ENCODE measurements at places on chromosomes 2 and 18.

DNA sequence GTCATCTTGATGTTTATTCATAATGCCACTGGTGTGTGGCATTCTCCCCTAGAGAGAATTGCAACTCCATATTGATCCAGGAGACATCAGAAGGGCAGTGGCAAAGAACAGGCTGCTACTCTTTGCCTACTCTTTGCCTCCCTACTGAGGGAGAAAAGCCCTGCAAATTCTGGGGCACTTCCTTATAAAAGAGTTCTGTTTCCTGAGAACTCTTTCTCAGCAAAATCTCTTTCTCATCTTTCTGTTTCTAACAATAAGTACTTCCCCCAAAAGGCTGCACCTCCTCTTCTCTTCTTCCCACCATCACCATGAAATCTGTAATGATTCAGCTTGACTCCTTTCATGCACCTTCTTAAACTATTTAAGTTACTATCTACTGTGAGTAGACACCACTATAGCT is 270.3 kb downstream of the MREG start:
- no peaks in the 10 kb centered on the region for H3K4me1 ChIP-seq
- H3K27me3 ChIP-seq: no peaks in the 10 kb centered on the region
- H3K36me3 ChIP-seq: no peaks in the 10 kb centered on the region

- no peak for DNase-seq
- peaks cover 14% of the 10 kb centered on the region for H3K4me1 ChIP-seq
- H3K4me3 ChIP-seq: no peak overlapping the region
- H3K27me3 ChIP-seq: no peaks in the 10 kb centered on the region
These were observed 2.9 kb downstream of the RETREG2 start for GRCh38 chr2:219180961-219181360.

GRCh38 chr18:12281861-12282260 is 26.2 kb upstream of the TUBB6 start:
- no peaks in the 10 kb centered on the region for H3K27me3 ChIP-seq
- DNase-seq: no peak
- H3K36me3 ChIP-seq: no peaks in the 10 kb centered on the region
- peaks cover 51% of the 10 kb centered on the region for H3K4me1 ChIP-seq
- no peak overlapping the region for H3K4me3 ChIP-seq

GRCh38 chr2:198073253-198073652 is 268.9 kb downstream of the PLCL1 start:
- no peak for DNase-seq
- H3K4me3 ChIP-seq: no peak overlapping the region
- no peaks in the 10 kb centered on the region for H3K36me3 ChIP-seq
- H3K27ac ChIP-seq: no peak overlapping the region

DNA sequence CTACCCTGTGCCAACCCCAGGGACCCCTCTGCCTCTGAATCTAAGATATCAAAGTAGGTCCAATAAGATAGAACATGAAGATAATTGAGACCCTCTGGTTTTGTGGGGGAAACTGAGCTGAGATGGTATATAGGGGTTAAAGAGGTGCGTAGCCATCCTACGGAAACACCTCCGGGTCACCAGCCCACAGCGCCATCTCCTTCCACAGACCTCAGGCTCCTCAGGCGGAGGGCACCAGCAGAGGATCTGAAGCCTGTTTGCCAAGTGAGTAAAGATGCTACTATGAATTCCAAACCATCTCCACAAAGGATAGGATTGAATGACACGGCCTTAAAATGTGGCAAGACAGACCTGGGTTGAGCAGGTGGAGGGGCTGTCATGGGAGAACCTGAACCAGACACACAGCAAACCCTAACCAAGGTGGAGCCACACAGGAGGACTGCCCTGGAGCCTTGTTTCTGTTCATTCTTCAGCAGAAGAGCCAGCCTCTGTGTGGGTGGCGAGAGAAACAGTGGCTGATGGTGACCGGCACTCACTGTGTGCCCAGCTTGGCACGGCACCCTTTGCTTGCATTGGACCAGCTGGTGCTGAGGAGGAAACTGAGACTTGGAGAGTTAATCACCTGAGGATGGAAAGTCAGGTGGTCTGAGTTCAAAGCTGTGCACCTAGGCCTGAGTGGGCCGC is 10.2 kb downstream of the GBX2 start:
- peaks cover 69% of the 10 kb centered on the region for H3K27me3 ChIP-seq
- no peaks in the 10 kb centered on the region for H3K36me3 ChIP-seq
- H3K27ac ChIP-seq: no peak overlapping the region
- H3K4me1 ChIP-seq: peaks cover 22% of the 10 kb centered on the region
- no peak overlapping the region for H3K4me3 ChIP-seq
- DNase-seq: no peak

DNA sequence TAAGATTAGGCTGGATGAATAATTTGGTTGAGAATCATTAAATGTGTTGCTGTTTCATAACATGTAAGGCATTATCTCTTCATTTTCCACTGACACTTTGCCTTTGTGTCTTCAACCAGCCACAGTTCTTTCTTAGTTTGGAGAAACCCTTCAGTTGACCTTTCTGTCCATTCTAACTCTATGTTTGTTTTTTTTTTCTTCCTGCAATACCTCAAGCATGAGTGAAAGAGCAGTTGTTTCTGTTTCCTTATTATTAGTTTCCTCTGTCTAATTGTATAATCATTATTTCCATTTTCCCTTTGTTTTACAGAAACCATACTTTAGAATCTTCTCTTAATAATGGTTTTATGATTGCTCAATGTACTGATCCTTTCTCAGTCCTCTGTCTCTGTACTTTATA is 25.6 kb downstream of the HADHB start:
- H3K27ac ChIP-seq: peak overlapping the region; percentile 69
- no peak for DNase-seq
- H3K27me3 ChIP-seq: no peaks in the 10 kb centered on the region
- no peak overlapping the region for H3K4me3 ChIP-seq

GRCh38 chr2:224284134-224284946 is 117.6 kb downstream of the FAM124B start:
- no peaks in the 10 kb centered on the region for H3K36me3 ChIP-seq
- no peaks in the 10 kb centered on the region for H3K4me1 ChIP-seq
- H3K27ac ChIP-seq: no peak overlapping the region

DNA sequence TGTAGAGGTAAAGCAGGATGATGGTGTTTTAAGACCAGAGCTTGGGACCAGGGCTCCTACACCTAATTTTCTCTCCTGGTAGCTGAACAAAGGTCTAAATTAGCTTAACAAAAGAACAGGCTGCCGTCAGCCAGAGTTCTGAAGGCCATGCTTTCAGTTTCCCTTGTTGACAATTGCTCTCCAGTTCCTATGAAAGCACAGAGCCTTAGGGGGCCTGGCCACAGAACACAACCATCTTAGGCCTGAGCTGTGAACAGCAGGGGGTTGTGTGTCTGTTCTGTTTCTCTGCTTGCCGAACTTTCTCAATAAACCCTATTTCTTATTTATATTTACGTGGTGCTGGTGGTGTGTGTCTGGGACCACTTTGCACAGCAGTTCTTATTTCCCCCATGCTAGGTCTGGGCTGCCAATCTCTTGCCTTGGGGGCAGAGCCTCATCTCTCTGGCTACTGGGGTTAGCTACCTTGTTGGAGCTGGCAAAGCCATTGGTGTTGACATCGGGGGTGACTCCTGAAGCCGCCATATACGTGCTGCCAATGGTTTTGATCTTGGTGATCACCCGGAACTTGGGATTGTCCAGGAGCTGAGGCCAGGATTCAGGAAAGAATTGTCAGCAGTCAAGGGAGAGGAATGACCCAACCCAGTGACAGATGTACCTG is 29.0 kb downstream of the CENPO start:
- H3K27me3 ChIP-seq: no peaks in the 10 kb centered on the region
- DNase-seq: no peak
- H3K4me3 ChIP-seq: no peak overlapping the region

- no peak for DNase-seq
- H3K27me3 ChIP-seq: no peaks in the 10 kb centered on the region
- no peak overlapping the region for H3K27ac ChIP-seq
- H3K4me1 ChIP-seq: no peaks in the 10 kb centered on the region
These were observed 31.3 kb upstream of the DNAH7 start for GRCh38 chr2:196099916-196100315.

DNA sequence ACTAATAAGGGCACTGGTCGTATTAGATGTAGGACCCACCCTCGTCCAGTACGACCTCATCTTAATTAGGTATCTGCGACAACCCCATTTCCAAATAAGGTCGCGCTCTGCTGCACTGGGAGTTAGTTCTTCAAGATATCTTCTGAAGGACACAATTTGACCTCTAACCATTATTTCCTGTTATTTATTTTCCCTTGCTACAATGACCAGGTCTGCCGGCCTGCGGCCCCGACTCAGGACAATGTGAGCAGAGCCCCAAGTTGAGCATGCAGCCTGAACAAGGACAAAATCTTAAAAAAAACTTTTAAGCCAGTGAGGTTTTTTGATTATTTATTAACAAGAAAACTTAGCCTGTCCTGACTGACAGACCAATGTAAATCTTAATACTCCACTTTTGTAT is 107.6 kb downstream of the SMIM21 start:
- H3K27ac ChIP-seq: no peak overlapping the region
- no peaks in the 10 kb centered on the region for H3K4me1 ChIP-seq
- DNase-seq: no peak
- no peaks in the 10 kb centered on the region for H3K27me3 ChIP-seq

- H3K36me3 ChIP-seq: no peaks in the 10 kb centered on the region
- H3K27ac ChIP-seq: peak overlapping the region; percentile 90
- DNase-seq: no peak
- H3K4me1 ChIP-seq: peaks cover 16% of the 10 kb centered on the region
These were observed 455 bp upstream of the AGAP1 start for GRCh38 chr2:235493402-235493774.

- H3K36me3 ChIP-seq: no peaks in the 10 kb centered on the region
- H3K27me3 ChIP-seq: no peaks in the 10 kb centered on the region
- no peak overlapping the region for H3K27ac ChIP-seq
These were observed 123.7 kb downstream of the AQP4 start for GRCh38 chr18:26741758-26742157.

GRCh38 chr2:144507441-144508171 is 12.3 kb downstream of the ZEB2 start:
- peak overlapping the region; percentile 98 for H3K27ac ChIP-seq
- H3K4me3 ChIP-seq: peak overlapping the region; percentile 38
- DNase-seq: no peak

GRCh38 chr18:23885750-23886149 is 128.8 kb upstream of the TTC39C start:
- peaks cover 7% of the 10 kb centered on the region for H3K4me1 ChIP-seq
- H3K27ac ChIP-seq: peak overlapping the region; percentile 86
- no peak overlapping the region for H3K4me3 ChIP-seq
- no peaks in the 10 kb centered on the region for H3K27me3 ChIP-seq

GRCh38 chr2:141728142-141728541 is 402.7 kb downstream of the LRP1B start:
- no peaks in the 10 kb centered on the region for H3K36me3 ChIP-seq
- DNase-seq: no peak
- H3K27me3 ChIP-seq: no peaks in the 10 kb centered on the region

GRCh38 chr2:237341872-237342271 is 72.1 kb downstream of the COL6A3 start:
- H3K4me3 ChIP-seq: no peak overlapping the region
- DNase-seq: no peak
- H3K27ac ChIP-seq: peak overlapping the region; percentile 32
- no peaks in the 10 kb centered on the region for H3K36me3 ChIP-seq
- H3K27me3 ChIP-seq: no peaks in the 10 kb centered on the region
- no peaks in the 10 kb centered on the region for H3K4me1 ChIP-seq

DNA sequence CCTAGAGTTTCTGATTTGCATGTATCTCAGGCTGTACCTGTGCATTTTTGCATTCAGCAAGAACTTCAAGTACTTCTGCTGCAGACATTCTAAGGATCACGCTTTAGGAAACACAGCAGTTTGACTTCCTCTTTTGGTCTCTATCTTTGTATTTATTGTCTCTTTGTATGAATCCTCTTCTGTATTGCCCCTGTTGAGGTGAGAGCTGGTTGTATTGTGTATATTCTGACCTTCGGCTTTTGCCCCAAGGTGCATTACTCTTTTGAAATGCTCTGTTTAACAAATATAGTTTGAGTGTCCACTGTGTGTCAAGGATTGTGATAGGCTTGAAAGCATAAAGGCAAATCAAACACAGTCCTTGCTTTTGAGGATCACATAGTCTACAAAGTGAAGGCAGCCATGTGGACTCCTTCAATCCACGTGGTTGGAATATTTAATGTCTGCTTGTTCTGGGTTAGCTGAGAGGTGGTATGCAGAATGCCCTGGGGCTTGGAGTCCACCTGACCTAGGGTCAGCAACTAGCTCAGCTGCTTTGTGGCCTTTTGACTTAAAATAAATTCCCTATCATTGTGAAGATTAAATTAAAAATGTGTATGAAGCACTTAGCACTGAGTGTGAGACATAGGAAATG is 108.1 kb downstream of the LYPD6 start:
- no peaks in the 10 kb centered on the region for H3K36me3 ChIP-seq
- DNase-seq: no peak
- no peak overlapping the region for H3K27ac ChIP-seq
- H3K4me1 ChIP-seq: no peaks in the 10 kb centered on the region

- no peaks in the 10 kb centered on the region for H3K27me3 ChIP-seq
- no peaks in the 10 kb centered on the region for H3K36me3 ChIP-seq
- no peak overlapping the region for H3K27ac ChIP-seq
- H3K4me3 ChIP-seq: no peak overlapping the region
- no peak for DNase-seq
These were observed 65.6 kb upstream of the REV1 start for GRCh38 chr2:99555404-99555803.

DNA sequence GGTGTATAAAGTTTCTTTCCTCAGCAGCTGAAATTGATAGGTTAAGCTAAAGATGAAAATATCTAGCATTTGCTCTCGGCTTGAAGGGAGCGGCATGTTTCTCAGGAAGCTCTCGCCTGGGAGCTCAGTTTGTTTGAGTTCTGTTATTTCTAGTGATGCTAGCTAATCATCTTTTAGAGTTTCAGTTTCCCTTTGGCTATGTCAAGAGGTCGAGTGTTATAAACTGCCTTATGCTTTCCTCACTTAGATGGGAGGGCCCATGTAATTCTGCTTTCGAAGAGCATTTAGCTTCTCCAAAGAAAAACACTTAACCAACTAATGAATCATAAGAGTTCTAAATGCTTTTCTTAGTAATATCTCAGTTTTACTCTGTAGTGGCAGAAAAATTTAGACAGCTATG is 33.6 kb downstream of the PLCL1 start:
- no peaks in the 10 kb centered on the region for H3K27me3 ChIP-seq
- no peak overlapping the region for H3K4me3 ChIP-seq
- no peak for DNase-seq
- H3K36me3 ChIP-seq: no peaks in the 10 kb centered on the region
- no peaks in the 10 kb centered on the region for H3K4me1 ChIP-seq

GRCh38 chr2:160144280-160144990 is 55.6 kb downstream of the ITGB6 start:
- no peak for DNase-seq
- H3K27me3 ChIP-seq: no peaks in the 10 kb centered on the region

Data from esophagus squamous epithelium (tissue), 5 donors.